ENCODE measurements at places on chromosomes 7 and 10.

DNA sequence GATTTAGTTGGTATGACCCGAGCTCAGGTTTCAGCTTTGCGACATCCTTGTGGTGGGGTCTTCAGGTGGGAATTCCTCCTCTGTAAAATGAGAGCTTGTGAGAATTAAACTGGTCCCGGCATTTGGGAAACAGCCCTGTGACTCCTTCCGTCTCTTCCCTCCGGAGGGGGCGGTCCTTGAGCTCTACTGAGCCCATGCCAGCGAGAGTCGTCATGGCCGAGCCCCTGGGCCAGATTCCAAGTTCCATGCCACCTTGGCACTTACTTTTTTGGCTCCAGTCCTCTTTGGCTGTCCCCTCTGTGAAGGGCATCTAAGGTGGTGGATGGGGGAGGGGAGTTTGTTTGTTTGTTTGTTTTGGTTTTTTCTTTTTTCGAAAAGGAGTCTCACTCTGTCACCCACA is 47.6 kb downstream of the GTF2IRD1 start:
- peak; percentile 70 for DNase-seq

DNA sequence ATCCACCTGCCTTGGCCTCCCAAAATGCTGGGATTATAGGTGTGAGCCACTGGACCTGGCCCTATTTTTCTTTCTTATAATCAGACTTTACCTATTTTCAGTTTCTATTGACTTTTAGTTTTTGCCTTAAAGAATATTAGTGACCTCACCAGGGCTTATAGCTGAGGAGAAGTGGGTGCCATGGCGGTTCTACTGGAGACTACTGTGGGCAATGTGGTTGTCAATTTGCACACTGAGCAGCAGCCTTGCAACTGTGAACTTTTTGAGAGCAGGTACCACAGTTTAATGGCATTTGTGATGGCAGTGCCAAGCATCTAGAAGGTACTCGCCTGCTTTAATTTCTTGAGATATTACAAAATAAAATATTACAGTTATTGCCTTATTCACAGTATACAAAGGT is 11.5 kb downstream of the GLCCI1 start:
- DNase-seq: no peak

DNA sequence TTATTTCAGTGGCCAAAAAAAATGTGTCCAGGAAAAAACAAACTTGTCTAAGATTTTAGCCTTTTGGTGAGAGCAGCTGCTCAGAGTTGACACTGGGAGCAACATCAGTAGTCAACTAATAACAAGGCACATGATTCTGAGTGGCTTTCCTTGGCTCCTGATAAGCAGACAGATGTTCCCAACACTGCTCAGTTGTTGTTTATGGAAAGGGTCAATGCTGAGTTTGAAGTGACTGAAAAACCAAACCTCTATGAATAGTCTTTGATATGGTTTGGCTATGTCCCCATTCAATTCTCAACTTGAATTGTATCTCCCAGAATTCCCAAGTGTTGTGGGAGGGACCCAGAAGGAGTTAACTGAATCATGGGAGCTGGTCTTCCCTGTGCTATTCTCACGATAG is 12.3 kb downstream of the DYDC1 start:
- DNase-seq: no peak

DNA sequence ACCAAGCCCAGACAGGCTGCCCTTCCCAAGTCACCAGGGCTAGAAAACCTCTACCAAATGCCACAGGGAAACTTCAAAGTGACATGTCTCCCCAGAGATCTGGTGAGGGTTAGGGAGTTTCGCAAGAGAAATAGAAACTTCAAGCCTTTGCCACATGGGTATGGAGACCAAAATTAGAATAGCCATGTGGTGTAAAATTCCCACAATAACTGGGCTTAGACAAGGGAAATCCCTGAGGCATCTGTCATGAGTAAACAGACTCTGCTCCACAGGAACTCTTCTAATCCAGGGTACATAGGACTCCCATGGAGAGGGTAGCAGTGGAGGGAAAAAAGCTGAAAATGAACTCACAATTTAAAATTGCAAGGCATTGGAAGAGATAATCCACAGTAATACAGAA is 14.3 kb downstream of the ADAM12 start:
- DNase-seq: no peak

- no peak for DNase-seq
Observed at GRCh38 chr7:44531421-44532380, 9.4 kb downstream of the NPC1L1 start.
